ENCODE measurements at places on chromosomes 7 and 10.
A peak's percentile ranks its signal among the peaks of the same experiment; 100 is the strongest.

- no peak for DNase-seq
These were observed 6.0 kb upstream of the MKLN1 start for GRCh38 chr7:131321656-131322055.

DNA sequence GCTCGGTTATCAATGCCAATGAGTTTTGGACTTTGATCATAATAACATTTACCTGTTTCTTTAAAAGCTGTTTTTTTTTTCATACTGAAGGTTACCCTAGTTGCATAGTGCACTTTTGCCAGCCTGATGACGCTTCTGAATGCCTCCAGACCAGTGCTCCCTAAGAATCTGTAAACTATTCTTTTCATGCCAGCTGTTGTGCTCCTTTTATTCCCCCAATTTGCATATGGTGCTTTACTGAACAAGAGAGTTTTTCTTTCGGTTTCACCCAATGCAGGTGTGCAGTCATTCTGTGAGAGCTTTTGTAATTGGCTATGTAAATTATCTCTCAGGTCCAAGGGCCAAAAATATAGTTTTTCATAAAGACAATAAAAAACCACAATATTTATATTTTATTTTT, 48.1 kb upstream of the GLCCI1 start:
- peak; percentile 41 for DNase-seq

- DNase-seq, result no peak
These were observed 66.4 kb downstream of the EEPD1 start for GRCh38 chr7:36219429-36219828.

DNA sequence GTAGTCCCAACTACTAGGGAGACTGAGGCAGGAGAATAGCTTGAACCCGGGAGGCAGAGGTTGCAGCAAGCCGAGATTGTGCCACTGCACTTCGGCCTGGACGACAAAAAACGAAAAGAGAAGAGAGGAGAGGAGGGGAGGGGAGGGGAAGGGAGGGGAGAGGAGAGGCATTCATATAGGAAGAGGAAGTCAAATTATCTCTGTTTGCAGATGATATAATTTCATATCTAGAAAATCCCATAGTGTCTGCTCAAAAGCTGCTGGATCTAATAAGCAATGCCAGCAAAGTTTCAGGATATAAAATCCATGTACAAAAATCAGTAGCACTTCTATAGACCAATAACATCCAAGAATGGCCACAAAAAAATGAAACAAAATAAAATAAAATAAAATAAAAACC, 120.3 kb downstream of the LMBR1 start:
- no peak for DNase-seq

DNA sequence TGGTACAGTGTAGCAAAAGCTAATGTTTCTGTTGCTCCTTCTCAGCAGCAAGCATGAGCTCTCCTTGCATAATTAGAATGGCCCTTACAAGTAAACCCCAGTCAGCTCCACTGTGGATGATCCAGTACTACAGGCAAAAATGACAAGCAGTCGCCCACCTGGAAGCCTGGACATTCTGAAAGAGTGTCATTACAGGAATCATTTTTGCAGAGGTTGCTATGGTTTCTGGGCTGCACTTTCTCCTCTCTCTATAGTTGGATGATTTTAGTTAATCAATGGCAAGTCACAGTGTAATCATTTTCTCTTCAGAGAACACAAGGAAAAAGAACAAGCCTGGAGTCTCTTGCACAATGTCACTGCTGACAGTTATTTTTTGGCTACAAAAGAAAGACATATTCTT, 102.9 kb upstream of the MYO3A start:
- no peak for DNase-seq

DNA sequence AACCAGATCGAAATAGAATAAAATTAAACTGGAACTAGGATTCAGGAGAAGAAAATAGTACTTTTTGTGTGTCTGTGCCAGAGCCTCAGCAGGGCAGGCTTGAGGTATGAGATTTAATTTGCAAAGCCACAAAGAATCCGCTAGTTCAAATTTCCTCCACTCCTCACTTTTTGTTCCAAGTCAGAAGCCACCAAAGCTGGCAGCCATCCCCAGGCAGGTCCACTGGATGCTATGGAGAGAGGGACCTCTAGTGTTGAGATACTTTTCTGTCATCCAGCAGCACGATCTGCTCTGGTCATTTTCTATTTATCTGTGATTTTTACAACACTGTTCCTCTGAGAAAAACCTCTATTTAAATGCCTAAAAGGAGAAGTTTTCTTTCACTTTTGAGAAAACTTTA, 147.9 kb upstream of the FRMD4A start:
- peak; percentile 22 for DNase-seq

GRCh38 chr7:81036057-81036456, 117.2 kb upstream of the SEMA3C start:
- DNase-seq, result no peak

GRCh38 chr7:3544202-3544601, 243.2 kb downstream of the SDK1 start:
- no peak for DNase-seq

GRCh38 chr10:96208271-96208670, 63.1 kb downstream of the BLNK start:
- DNase-seq, result no peak

- no peak for DNase-seq
These were observed 23.3 kb downstream of the CYP17A1 start for GRCh38 chr10:102813734-102814452.
